Activated CD4-positive, alpha-beta T cell treated with anti-CD3 and anti-CD28 coated beads, Interleukin-2, amount 50 U/mL, for 48 hours (primary cell): ENCODE measurements at places on chromosomes 7 and 10.

GRCh38 chr7:66576646-66577045, 52.0 kb upstream of the KCTD7 start:
- DNase-seq = no peak

DNA sequence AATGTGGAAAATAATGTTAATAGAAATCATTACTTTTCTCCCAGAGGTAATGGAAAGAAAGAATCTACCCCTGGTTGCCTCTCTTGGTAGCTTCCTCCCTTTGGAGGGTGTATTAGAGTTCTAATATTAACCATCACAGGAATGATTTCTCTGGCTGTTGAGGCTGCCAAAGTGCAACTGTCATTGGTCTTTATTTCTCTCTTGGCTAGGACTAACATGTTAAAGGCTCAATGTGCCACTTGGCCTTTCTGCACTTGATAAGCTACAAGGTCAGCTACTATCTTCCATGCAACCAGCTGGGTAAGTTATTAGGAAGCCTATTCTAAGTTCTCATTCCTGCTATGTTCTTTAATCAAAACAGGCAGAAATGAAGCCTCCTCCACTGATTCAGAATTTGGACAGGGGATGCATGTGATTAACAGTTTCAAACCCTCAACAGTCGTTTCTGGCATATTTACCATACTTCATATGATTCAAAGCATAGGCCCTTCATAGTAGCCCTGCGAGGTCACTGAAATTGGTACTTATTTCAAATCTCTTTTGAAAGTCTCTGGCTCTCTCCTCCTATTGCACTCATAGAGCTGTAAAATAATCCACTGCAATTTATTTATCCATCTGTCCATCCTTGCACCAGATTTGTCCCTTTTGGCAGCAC, 645.0 kb downstream of the SORCS1 start:
- DNase-seq = no peak

DNA sequence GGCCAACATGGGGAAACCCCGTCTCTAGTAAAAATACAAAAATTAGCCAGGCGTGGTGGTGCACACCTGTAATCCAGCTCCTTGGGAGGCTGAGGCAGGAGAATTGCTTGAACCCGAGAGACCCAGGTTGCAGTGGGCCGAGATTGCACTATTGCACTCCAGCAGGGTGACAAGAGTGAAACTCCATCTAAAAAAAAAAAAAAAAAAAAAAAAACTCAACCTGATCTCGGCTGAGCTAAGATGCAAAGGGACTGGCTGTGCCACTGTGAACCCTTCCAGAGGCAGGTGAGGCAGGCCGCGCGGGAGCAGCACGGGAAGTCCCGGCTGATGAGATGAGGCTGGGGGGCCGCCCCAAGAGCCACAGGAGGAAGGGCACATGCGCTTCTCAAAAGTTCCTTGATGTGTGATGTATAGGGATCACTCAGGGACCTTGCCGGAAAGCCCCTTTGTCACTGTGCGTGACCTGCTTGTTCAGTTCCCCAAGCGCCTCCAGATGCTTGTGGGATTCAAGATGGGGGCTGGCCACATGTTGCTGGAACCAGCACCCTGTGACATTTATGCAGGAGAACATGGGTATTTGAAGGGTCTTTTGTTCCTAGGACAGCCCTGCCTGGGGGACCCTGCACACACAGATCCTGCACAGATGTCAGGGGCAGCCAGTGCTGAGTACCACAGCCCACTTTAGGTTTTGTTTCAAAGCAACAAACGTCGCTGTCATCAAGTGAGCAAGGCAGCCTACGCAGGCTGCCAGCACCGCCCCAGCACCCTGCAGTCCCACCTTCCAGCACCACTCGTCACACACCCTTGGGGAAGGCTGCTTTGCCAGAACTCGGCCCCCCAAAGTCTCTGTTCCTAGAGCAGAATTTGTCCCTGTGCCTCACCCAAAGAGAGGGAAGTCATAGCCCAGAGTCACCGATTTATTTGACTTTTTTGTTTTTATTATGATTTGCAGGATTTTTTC, 74.8 kb upstream of the SH2B2 start:
- no peak for DNase-seq

- DNase-seq = no peak
Observed at GRCh38 chr10:3698312-3698711, 86.7 kb downstream of the KLF6 start.

GRCh38 chr7:69104023-69104422, 494.3 kb upstream of the AUTS2 start:
- DNase-seq = no peak

- DNase-seq = no peak
Observed at GRCh38 chr7:88806280-88807037, 10.9 kb upstream of the TEX47 start.

- no peak for DNase-seq
Observed at GRCh38 chr10:94315024-94315451, 47.7 kb downstream of the NOC3L start.

DNA sequence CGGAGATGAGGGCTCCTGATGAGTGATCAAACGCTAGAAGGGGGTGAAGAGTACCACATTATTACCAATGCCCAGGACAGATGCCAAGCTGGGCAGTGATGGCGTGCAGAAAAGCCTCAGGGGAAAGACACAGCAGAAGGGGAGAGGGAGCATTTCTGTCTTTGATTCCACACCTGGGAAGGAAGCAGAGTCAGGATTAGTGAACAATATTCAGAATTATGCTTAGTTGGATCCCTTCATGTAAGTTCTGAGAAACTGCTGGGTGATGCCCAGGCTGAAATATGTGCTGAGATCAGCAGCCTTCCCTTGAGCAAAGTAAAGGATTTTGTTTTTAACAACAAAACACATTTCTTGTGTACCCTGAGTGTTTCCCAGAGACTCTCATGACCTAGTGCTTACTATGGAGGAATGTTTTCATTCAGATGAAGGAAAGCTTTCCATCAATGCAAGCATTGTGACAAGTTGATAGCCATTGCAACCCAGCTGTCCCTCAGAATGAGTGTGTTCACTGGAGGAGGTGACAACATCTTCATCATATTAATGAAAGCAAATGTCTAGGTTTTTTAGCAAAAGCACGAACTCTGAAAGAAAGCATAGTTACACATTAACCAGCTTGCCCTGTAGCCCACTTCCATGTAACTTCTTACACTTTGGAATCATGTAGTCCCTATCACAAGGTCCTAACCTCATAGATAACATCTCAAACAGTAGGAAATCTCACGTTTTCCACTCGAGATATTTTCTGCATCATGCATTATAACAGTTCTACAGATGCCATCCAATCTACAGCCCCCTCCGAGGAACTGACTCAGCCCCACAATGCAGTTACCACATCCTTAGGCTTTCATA, 23.8 kb upstream of the AKR1C1 start:
- no peak for DNase-seq

DNA sequence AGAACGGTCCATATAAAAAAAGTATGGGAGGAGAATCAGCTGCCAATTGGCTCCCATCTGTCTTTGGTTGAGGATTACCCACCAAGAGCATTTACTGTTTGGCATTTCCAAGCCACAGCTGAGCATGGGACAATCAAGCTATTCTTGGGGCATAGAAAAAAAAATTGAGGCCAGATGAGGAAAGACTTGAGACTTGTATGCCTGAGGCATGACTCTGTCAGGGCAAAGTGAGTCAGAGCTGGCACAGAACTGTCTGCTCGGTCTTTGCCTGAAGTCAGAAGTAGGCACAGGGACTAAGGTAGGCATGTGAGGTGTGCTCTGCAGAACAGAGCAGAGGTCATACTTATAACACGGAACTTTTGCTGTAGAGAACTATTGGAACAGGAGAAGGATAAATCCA, 126.5 kb upstream of the CHRM2 start:
- no peak for DNase-seq

- no peak for DNase-seq
Observed at GRCh38 chr7:6346581-6346980, 74.2 kb upstream of the CYTH3 start.

DNA sequence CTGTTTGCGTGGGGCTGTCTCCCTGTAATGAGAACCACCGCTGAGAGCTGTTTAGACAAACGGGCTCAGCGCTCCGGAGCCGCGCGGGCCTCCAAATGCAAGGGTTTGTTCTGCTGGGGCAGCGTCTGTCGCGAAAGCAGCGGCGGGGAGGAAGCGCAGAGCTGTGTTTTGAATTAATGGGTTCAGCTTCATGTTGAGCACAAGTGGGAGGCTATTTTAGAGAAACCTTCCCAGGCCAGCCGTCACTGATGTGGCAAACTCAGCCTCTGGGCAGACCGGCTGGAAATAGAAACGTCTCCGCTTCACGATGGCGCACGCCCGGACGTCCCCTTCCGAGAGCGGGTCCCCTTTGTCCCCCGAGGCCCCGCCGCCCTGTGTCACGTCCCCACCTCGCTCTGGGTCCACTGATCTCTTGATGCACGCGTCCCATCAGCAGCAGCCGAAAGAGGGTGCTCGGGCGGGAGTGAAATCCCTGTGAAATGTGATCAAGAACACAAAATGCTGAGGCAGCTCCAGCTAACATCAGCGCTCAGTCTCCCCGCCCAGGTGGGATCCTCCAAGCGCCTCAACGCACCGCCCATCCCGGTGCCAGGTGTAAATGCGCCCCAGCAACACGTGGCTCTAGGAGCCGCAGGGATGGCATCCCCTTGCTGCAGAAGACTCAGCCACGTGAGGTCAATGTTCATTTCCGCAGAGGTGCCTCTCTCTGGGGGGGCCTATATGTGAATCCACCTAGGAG, 44.9 kb downstream of the BAMBI start:
- peak; percentile 11 for DNase-seq

DNA sequence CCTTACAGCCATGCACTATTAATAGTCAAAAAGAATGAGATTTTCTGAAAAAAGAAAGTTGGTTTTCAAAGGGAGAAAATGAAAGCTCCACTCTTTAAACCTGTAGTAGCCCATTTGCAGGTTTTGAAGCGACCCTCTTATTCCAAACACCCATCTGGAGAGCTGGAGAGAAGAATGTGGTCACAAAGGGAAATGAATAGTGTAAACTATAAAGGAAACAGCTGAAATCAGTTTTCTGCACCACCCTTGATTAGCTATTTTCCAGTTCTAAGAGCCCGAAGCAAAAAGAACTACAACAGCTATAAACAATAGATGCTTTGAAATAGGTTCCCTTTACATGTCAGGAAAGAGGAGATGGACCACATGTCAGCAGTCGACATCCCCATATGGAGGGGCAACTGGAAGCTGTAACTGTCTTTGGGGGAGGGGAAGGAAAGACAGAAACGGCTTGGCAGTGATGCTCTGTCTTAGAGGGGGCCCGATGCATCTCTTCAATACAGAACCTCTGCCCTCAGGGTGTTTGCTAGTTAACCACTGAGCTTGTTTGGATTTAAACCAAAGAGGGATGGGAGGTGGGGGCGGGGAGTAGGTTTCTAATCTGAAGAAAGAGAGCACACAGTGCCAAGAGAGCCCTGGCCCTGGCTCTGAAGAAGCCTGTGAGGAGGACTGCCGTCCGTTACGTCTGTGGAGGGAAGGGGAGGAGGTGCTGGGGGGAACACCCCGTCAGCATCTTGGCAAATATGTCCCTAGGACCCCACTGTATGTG, 55.3 kb downstream of the CPVL start:
- DNase-seq = no peak

- no peak for DNase-seq
Observed at GRCh38 chr10:98086837-98087708, 47.4 kb upstream of the R3HCC1L start.
